ENCODE measurements at places on chromosomes 2 and 18. TPM values are rescaled to one million over a fixed set of nuclear protein-coding genes. Genes with fewer than 3 reads are reported as not detected.

The CREG2 gene
- not detected for total RNA-seq

The SKOR2 gene
- total RNA-seq: not detected

The RNPEPL1 gene
- total RNA-seq: 63.5 TPM

The SGPP2 gene
- total RNA-seq: not detected

The MAL gene
- 200 TPM for total RNA-seq

The CD302 gene
- total RNA-seq: 58.3 TPM

The RAX gene
- not detected for total RNA-seq

The MARCHF4 gene
- total RNA-seq: not detected

The DUSP2 gene
- total RNA-seq: 16.9 TPM

The MAP3K19 gene
- not detected for total RNA-seq

The LBX2 gene
- total RNA-seq: 0.44 TPM

The SMIM21 gene
- total RNA-seq: not detected

The TNFAIP6 gene
- 6.6 TPM for total RNA-seq

The C2orf80 gene
- total RNA-seq: not detected

The FEV gene
- not detected for total RNA-seq

The SLC11A1 gene
- 40.2 TPM for total RNA-seq

The RNF125 gene
- 12.0 TPM for total RNA-seq

The ATP9B gene
- 61.3 TPM for total RNA-seq

The TFCP2L1 gene
- 0.63 TPM for total RNA-seq
